ENCODE measurements at places on chromosomes 1 and 21.

DNA sequence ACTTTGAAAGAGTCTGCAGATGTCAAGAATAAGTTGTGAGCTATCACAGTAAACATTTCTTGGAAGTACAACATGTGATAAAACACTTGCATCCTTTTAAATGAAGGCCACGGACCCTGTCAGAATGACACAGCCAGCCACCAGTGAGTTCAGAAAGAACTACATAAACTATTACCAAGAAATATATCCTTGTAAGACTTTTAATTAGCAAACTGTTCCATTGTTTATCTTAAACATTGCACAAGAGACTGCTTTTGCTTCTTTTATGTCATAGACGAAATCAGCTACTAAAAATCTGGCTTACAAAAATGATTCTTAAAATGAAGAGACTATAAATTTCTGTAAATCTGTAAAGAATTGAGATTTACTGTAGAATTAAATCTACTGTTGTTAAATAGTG is 17.9 kb downstream of the LRRC7 start:
- no peak for DNase-seq

GRCh38 chr1:97385536-97386277 is 535.1 kb downstream of the DPYD start:
- no peak for DNase-seq

DNA sequence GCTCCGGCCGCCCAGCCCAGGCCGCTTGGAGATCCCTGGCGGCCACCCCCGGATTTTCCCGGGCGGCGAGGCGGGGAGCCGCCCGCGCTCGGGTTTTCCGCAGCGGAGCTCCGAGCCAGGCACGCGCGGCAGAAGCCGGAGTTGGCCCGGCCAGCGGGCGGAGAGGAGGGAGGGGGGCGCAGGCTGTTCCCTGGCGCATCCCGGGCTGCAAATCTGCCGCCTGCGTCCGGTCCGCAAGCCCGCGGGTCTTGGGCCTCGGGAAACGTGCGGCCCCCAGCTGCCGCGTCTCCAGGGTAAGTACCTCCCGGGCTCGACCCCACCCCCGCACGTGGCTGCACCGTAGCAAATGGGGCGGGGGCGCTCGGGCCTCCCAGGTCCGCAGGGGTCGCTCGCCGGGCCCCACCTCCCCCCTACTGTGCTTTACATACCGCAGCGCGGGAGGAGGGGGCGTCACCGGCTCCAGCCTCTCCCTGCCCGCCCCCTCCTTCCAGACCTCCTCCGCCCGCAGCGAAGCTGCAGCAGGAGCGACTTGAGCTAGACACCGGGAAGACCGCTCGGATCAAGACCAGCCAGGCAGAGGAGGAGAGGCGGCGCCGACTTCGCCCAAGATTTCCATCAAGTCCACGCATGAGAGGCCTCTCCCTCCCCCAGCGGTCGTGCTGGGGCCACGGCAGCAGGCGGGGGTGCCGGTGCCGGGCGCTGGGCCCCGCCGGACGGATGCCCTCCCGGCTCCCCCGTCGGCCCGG is 1.6 kb downstream of the TMEM200B start:
- peak; percentile 63 for DNase-seq

DNA sequence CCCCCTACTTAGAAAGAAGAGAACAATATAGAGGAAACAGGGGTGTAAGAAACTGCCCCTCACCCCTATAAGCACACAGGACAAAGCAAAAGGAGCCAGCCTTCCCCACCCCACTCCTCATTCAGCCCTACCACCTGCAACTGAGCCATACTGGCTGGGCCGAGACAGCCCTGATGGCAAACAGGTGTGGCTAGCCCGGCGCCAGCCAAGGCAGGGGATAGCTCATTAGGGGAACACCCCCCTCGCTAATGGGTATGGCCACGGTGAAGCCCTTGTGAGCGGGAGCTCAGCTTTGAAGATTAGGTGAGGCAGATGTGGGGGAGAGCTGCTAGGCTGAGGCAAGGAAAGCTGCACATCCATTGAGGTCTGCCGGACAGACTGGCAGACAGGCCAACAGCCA is 65.5 kb downstream of the ERI3 start:
- DNase-seq: no peak

DNA sequence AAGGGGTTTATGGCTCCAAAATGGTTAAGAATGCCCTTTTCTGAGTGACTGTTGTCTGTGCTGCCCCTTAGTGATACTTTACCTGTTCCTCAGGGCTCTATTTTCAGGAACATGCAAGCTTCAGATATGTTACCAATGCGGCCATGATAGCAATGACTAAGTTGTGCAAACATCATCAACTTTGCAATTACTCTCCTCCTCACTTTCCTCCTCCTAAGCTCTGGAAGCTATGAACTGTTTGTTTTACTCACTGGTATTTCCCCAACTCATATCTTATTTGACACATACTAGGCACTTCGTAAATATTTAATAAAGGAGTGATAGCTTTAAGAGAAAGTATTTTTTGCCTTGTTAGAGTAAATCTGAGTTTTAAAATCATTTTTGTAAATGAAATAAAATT is 53.8 kb downstream of the RWDD3 start:
- no peak for DNase-seq

- no peak for DNase-seq
Measured at GRCh38 chr21:43811262-43812105, 22.1 kb downstream of the RRP1 start.

DNA sequence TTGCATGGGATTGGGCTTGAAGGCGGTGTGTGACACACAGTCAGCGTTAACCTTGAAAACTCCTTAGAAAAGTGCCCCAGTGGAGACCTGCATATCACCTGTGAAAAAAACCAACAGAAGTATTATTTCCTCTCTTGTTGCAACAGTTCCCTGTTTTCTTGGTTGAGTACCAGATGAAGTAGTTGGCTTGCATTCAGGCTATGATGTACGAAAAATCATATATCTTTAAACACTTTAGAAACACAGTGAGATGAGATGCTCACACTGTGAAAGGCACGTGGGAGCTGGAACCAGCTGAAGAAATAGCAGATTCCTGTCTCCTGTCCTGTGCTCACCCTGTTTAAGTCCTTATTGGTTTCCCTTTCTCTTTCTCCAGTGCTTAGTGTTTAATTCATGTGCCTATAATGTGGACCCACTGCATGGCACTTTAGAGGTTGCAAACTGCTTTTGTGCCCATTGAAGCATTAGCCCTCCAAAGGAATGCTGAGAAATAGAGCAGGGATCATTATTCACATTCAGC is 2.8 kb downstream of the CAMK1G start:
- DNase-seq: no peak

GRCh38 chr1:153945131-153945794 is 1.3 kb downstream of the DENND4B start:
- DNase-seq: peak; percentile 27

DNA sequence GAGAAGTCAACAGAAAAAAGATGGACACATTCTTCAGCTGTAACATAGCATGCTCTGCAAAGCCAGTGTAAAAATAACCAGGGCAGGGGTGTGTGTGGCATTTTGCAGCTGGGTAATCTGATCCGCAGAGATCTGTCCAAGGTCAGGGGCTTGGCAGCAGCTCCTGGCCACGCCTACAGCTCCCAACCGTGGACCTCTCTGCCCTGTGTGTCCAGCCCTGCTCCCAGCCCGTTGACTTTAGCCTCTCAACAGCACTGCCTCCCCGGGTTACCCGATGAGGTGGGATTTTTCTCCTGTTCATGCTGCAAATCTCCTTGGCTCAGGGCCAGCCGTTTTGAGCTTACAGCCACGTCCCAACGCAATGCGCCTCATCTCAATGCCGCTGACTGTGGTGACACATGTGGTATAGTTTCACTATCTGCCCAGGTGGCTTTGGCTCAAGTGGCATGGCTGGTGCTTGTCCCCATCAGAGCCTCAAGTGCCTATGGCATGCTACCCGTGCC is 68.1 kb downstream of the VWA5B1 start:
- DNase-seq: peak; percentile 47

- DNase-seq: peak; percentile 45
Measured at GRCh38 chr1:204366759-204367158, 7.0 kb upstream of the PLEKHA6 start.

- peak; percentile 68 for DNase-seq
Measured at GRCh38 chr1:39091845-39092645, 65.9 kb downstream of the NDUFS5 start.

DNA sequence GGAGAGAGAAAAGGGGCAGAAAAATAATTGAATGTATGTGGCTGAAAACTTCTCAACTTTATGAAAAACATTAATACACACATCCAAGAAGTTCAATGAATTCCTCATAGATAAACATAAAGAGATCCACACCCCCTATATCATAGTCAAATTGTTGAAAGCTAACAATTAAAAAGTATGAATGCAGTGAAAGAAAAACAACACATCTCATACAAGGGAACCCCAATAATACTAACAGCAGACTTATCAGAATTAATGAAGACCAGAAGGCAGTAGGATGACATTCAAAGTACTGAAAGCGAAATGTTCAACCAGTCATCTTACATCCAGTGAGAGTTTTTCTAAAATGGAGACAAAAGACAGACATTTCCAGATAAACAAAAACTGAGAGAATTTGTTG is 134.4 kb downstream of the FMN2 start:
- DNase-seq: no peak

DNA sequence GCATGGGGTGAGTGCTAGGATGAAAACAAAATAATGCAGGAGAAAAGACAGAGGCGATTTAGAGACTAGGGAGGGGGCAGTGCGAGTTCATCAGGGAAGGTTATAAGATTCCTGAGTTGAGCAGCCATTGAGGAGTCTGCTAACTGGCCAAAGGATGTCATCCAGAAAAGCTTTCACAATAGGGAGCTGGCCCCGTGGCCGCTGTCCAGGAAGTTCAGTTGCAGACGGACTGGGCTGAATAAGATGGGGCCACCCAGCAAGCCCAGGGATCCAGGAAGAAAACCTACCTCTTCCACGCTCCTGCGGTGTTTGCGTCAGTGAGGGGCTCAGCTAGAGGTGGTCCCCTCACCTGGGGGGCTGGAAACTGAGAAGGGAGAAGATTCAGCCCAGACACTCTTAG is 4.0 kb upstream of the PKP1 start:
- peak; percentile 85 for DNase-seq

DNA sequence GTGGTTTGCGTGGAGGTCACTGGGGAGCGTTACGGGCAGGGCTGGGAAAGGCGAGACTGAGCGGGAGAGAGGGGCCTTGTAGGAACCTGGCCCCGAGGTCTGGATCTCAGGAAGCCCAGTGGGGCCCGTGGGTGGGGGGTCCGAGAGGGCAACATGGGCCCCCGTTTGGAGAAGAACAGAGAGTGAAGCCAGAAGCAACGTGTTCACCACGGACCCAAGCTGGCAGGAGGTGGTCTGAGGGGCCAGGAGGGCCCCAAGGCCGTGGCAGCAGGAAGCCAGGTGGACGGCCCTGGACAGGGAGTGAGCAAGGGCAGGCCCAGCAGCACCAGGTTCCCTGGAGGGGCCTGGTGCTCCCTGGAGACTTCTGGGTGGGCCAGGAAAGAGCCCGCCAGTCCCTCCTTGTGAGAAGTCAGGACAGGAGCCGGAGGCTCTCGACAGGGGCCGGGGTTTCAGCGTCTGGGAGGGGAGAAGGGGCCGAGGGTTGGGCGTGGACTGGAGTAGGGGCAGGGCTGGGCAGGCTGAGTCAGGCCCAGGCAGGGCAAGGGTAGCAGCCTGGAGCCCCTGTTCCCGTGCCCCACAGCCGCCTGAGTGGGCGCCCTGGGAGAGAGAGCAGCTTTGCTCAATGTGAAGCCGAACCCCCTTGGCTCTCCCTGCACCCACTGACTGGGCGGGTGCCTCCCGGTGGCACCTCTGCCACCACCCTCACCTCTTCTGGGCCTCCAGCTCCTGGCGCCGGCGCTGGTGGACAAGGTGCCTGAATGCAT is 33.5 kb downstream of the CFAP74 start:
- no peak for DNase-seq

DNA sequence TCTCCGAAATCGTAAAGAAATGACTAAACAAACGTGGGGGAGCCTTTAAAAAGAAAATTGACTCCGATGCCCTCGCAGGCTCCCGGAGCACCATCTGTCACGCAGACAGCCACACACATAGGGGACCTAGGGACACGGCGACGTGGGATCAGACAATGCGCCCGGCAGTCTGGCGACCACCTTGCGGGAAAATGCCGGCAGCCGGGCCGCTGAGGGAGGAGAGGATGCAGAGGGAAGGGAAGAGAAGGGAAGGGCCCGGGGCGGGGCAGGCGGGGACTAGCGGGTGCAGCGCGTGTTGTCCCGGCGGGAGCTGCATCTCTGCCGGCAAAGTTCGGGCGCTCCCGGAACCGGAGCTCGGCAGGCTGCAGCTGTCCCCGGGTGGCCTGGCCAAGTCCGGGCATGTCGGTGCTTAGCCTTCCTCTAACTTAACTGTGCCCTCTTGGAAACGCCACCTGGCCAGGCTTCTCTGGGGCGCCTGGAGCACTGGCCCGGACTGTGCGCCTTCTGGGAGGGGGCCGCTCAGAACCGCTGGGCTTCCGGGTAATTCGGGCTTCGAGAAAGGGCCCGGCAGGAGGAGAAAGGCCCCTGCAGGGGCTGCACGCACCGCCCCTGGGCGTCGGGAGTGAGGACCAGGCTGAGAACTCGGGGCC is 1.8 kb downstream of the NHLH2 start:
- peak; percentile 74 for DNase-seq

GRCh38 chr1:156894001-156894400 is 483 bp downstream of the PEAR1 start:
- no peak for DNase-seq

DNA sequence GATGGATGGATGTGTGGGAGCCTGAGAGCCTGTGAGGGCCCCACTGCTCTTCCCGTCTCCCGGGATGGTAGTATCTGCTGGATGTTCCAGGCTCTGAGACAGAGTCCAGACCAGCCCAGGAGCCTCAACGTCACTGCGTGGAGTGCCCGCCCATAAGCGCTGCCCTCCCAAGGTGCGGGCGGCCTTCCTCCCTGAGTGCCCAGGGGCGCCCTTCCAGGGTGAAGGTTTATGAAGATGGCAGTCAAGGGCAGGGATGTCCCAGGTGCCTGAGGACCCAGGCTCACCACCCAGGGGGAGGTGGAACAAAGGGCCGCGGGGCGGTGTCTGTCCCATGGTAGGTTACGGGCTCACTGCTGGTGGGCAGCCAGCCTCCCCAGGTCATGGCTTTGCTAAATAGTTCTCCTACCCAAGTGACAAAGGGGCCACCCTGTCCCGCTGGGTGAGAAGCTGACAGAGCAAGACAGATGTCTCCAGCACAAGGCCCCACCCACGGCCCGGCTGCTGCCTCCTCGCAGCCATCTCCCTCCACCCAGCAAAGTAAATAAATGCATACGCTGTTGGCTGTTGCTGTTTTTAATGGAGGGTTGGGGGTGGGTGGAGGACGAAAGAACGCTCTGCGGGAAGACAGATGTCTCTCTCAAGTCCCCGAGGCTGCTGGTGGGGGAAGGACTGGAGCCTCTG is 9.0 kb upstream of the GPR153 start:
- no peak for DNase-seq

- DNase-seq: no peak
Measured at GRCh38 chr1:230123280-230124185, 56.5 kb downstream of the GALNT2 start.

- DNase-seq: no peak
Measured at GRCh38 chr21:45281411-45282282, 6.0 kb downstream of the POFUT2 start.

DNA sequence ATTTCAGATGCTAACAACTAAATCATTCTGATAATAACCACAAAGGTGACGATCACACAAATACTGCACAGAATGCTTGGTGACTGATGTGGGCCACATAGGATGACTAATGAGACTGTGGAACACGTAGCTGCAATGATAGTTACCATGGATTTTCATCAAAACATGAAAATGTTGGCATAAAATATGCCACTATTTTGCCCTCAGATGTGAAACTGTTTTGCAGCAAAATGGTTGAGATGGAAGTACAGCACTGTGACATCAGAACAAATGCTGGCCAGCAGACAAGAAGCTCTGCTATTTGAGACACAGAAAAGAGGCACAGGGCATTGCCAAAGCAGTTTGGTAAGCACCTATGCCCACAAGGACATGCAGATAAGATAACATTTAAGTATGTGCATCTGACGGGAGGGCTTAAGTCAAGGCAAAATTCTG is 83.8 kb downstream of the NIBAN1 start:
- DNase-seq: no peak

- DNase-seq: peak; percentile 48
Measured at GRCh38 chr1:51569284-51570062, 47.4 kb upstream of the OSBPL9 start.

Data from GM03348 (cell line).